HCT116 (cell line): ENCODE measurements at places on chromosomes 1 and 21. TPM values are rescaled to one million over a fixed set of nuclear protein-coding genes. Genes with fewer than 3 reads are reported as not detected.

DNA sequence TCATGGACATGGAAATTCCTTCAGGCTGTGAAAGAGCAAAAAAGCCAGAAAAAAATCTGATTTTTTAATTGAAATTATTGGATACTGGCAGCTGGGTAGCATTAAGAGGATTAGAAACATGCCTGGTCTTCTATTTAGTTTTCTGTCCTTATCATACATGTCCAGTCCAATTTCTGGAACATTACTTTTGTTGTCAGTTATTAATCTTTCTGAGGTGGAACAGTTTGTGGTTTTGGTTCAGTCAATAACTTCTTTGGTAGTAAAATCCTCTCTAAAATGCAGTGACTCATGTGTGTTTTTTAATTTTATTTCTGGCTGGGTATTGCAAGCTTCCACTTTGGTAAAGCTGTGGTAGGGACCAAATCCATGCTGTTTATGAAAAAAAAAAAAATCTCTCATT, 687.0 kb upstream of the ADGRL2 start:
- DNase-seq = no peak
- no peaks in the 10 kb centered on the region for H3K27me3 ChIP-seq
- H3K4me1 ChIP-seq = no peaks in the 10 kb centered on the region

GRCh38 chr1:225995919-225996864, 3.0 kb downstream of the SDE2 start:
- H3K4me3 ChIP-seq = no peak overlapping the region
- peaks cover 22% of the 10 kb centered on the region for H3K4me1 ChIP-seq
- H3K36me3 ChIP-seq = peaks cover 24% of the 10 kb centered on the region

- no peak overlapping the region for H3K4me3 ChIP-seq
- H3K27ac ChIP-seq = no peak overlapping the region
- H3K36me3 ChIP-seq = no peaks in the 10 kb centered on the region
- no peaks in the 10 kb centered on the region for H3K4me1 ChIP-seq
- H3K27me3 ChIP-seq = no peaks in the 10 kb centered on the region
- DNase-seq = no peak
Measured at GRCh38 chr1:174165471-174166137, 6.3 kb downstream of the RABGAP1L start.

TDRD10 gene
- total RNA-seq = not detected

- no peak overlapping the region for H3K27ac ChIP-seq
- H3K4me1 ChIP-seq = peaks cover 2% of the 10 kb centered on the region; the same call in 1 of the 2 replicates
- DNase-seq = no peak
- H3K4me3 ChIP-seq = no peak overlapping the region
- H3K36me3 ChIP-seq = no peaks in the 10 kb centered on the region
- no peaks in the 10 kb centered on the region for H3K27me3 ChIP-seq
Measured at GRCh38 chr1:40625476-40626382, 39.8 kb downstream of the RIMS3 start.

GRCh38 chr1:25185409-25186160, 46.7 kb downstream of the SYF2 start:
- H3K27me3 ChIP-seq = no peaks in the 10 kb centered on the region
- H3K4me1 ChIP-seq = peaks cover 6% of the 10 kb centered on the region
- no peaks in the 10 kb centered on the region for H3K36me3 ChIP-seq
- no peak overlapping the region for H3K4me3 ChIP-seq
- no peak for DNase-seq

LRRIQ3 gene
- 1.1 TPM for total RNA-seq

DNA sequence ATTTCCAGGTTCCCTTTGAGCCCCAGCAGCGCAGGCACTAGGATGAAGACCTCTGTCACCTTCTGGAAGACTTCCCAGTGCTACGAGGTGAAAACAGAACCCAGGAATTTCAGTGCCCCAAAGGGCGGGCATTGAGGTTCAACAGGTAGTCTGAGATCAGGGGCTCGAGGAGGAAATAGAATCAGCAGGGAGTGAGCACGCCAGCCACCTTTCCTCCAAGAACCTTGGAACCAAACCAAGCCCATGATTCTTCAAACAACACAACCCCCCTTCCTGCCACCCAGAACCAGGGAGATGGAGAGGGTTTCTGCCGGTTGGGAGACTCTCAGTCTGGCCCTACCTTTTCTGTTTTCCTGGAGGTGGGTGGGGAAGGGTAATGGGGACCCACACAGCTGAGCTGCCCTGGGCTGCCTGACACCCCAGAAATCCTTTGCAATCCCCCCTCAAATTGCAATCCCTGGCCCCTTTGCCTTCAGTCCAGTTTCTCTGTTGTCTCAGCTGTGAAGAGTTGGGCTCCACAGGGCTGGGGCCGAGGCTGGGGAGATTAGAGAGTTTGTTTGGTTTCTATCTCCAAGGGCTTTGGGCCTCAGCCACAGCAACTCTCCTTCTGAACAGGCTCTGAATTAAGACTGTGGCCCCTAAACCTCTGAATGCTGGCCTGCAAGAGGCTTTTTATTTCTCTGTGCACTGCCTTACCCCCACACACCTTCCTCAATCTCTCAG, 11.9 kb downstream of the SLC41A1 start:
- H3K4me1 ChIP-seq = peaks cover 7% of the 10 kb centered on the region
- H3K36me3 ChIP-seq = peaks cover 6% of the 10 kb centered on the region; the same call in 1 of the 2 replicates
- no peak for DNase-seq
- no peak overlapping the region for H3K4me3 ChIP-seq
- no peaks in the 10 kb centered on the region for H3K27me3 ChIP-seq
